GM23338 (cell line): ENCODE measurements at places on chromosomes 12 and 14.

DNA sequence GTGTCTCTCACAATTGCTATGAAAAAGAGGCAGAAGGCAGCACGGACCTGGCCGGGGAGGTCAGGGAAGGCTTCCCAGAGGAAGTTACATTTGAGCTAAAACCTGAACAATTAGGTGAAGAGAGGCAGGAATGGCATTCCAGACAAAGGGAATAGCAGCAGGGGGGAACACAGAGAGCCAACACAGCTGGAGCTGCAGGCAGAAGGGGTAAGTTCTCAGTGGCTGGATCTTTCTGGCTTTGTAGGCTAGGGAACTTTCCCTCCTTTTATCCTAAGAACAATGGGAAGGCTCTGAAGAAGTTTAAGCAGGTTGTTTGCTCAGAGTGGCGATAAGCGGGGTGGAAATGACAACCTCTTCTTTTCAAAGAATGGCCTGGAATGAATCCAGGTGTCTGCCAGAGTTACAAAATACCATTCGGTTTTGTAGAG, 100.0 kb downstream of the PRIMA1 start:
- peak; percentile 95 for DNase-seq

GRCh38 chr12:41585784-41586183, 397.7 kb downstream of the PDZRN4 start:
- DNase-seq = no peak

DNA sequence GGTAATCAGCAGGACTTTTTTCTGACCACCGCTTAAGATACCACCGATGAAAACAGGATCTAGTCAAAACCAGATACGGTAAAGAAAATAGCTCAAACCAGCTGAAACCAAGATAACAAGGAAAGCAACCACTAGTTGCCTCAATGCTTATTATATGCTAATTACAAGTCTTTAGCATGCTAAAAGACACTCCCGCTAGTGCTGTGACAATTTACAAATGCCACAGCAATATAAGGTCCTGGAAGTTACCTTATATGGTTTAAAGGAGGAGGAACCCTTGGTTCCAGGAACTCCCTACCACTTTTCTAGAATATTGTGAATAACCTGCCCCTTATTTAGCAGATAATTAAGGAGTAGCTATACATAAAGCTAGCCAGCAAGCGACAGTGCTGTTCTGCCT, 976.4 kb upstream of the SEL1L start:
- DNase-seq = peak; percentile 61

- DNase-seq = peak; percentile 63
Observed at GRCh38 chr12:3150931-3151835, 74.0 kb downstream of the TSPAN9 start.

DNA sequence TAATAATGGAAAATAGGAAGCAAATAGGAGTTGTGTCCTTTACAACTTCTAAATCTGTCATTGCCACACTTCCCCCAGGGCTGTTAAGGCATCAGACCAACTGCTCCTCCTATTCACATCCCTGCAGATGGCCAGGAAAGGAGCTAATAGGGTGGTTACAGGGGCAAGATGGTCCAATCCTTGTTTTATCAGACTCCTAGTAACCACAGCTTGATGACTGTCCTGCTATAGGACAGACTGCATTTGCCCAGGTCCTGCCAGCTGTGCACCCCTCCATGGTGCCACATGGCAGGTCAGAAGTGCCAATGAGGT, 10.9 kb upstream of the KRT2 start:
- DNase-seq = no peak

GRCh38 chr12:10048526-10048925, 18.0 kb downstream of the CLEC9A start:
- no peak for DNase-seq

DNA sequence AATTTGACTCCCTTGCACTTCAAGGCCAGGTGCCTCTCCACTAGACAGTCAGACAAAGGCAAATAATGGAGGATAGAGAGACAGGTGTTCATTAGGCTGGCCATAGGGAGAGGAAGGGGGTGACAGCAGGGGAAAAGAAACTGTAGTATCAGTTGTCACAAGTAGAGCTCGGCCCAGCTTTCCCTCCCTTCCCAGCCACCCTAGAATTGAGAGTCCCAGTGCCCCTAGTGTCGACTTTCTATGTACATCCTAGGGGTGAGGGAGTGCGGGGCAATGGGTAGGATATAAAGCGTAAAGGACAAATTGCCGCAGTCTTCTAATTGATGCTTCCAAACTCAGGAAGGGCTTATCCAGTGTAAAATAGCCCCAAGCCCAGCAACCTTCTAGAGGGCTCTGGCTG, 39.0 kb downstream of the BAZ2A start:
- peak; percentile 72 for DNase-seq

GRCh38 chr12:20440408-20440807, 72.1 kb downstream of the PDE3A start:
- no peak for DNase-seq

- peak; percentile 57 for DNase-seq
Observed at GRCh38 chr12:129190827-129191226, 337.5 kb downstream of the GLT1D1 start.

DNA sequence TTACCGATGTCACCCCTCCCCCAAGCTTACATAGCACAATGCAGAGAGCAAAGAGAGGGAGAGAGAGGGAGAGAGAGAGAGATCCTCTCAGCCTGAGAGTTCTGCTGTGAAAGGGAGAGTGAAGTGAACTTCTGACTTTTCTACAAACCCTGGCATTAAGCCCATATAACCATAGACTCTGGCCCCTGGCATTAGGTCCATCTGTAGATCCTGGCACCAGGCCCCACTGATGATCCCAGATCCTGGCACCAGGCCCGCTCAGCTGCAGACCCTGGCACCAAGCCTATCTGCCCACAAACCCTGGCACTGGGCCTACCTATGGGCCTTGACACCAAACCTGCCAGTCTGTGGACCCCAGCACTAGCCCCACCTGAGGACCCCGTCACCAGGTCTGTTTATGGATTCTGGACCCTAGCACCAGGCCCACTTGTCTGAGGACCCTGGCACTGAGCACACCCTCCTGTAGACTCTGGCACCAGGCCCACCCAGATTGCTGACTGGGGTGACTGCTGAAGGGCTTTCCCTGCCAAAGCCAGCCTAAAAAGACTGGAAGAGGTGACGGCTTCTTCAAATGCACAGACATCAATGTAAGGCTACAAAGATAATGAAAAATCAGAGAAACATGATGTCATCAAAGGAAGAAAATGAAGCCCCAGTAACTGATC, 14.5 kb upstream of the KRT83 start:
- DNase-seq = no peak

DNA sequence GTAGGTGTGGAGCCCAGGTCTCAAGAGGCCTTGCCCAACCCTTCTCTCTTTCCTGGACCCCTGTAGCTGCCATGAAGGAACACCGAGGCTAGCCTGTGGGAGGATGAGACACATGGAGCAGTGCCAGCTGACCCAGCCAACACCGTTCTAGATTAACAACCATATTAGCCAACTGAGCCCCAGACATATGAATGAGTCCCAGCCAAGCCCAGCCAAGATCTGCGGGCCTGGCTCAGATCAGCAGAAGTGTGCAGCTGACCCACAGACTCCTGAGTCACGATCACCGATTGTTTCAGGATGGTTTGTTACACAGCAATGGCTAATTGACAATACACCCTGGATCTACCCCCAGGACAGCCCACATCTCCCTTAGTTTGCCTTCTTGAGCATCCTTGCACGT, 82.1 kb downstream of the NTF3 start:
- no peak for DNase-seq

DNA sequence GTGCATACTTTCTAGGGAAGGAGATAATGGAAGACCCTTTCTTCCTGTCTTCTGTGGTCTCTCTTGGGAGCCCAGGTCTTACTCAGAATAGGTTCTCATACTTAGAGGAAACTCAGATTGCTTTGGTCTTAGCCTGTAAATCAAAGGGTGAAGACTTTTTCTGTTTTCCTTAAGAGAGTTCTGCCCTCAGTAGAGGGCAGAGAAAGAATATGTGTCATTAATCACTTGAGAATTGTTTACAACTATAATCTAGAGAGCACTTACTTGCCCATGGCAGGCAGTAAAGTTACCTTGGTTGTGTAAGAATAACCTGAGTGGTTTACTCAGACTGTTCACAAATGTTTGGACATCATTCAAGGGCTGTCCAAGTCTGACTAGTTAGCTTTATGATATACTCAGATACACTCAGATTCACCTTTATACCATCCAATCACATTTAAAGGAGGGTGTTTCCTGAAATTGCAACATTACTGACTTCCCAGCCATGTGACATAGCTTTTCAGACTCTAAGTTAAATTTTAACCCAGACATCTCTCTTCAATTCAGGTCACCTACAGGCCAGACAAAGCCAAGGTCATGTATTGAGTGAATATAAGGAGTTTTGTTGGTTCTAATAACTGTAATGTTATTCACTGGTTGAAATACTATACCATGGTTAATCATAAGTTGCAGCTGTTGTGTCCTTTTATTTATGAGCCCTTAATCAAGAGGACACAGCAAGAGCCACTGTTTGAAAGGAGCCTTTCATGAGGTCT, 372.2 kb downstream of the RAD51B start:
- DNase-seq = peak; percentile 14

- DNase-seq = no peak
Observed at GRCh38 chr12:23049180-23049579, 424.2 kb downstream of the ETNK1 start.

DNA sequence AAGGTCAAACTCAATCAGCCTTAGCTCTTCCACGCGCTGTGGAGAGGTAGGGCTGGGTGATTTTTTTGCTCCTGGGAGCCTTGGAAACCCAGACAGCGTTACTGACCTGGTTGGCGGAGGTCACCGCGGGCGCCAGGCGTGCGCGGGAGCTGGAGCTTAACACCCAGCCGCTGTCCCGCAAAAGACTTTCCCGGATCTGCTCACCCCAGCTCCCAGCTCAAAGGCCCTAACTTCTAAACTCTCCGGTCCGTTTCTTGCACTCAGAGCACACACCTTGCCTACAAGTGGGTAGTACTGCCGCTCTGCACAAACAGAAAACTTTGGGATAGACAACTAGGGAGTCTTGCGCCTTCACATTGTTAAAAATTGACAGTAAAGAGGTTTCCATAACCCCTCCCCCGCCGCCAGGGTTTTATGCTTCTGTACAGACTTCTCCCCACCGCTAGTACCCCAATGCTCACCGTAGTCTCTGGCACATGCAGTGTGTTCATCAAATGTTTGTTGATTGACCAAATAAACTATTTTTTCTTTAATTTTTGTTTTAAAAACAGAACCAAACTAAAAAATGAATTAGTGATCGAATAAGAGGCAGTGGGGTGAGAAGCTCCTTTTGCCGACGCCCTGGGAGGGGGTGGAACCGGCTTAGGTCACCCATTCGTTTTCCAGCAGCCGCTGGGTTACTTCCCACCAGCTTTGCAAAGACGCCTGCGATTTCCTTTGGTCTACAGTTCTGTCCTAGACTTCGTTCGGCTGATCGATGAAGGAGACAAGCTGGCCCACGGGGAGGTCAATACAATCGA, 12.7 kb upstream of the TBX3 start:
- DNase-seq = no peak

- no peak for DNase-seq
Observed at GRCh38 chr12:122858171-122858570, 22.9 kb downstream of the HIP1R start.

DNA sequence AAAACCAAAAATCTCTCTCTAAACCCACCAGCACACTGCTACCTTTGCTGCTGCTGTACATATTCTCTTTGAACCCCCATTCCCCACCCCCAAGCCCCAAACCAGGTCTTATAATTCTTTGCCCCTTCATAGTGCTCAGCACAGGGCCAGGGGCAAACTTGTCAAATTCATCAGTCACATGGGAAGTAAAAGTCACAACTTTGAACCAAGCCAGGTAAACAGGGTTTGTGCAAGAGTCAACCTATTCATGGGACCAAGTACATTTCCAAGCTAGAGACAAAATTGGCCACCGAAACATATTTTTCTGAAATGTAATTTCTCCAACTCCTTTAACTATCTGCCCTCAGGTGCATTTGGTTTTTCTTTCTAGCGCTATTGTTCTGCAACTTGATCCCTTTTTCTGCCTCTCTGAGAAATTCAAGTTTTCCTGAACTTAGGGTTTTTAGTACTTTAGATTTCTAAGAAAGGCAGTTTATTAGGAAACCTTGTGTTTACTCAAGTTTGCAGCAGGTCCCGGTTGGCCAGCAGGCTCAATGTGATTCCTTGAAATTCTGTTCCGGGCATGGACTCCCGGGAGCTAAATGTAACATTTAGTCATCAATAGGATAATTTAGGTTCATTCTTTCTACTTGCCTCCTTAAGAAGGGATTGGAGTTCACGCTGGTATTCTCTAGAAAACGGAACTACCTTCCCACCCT, 230.5 kb downstream of the EFCAB11 start:
- DNase-seq = no peak

DNA sequence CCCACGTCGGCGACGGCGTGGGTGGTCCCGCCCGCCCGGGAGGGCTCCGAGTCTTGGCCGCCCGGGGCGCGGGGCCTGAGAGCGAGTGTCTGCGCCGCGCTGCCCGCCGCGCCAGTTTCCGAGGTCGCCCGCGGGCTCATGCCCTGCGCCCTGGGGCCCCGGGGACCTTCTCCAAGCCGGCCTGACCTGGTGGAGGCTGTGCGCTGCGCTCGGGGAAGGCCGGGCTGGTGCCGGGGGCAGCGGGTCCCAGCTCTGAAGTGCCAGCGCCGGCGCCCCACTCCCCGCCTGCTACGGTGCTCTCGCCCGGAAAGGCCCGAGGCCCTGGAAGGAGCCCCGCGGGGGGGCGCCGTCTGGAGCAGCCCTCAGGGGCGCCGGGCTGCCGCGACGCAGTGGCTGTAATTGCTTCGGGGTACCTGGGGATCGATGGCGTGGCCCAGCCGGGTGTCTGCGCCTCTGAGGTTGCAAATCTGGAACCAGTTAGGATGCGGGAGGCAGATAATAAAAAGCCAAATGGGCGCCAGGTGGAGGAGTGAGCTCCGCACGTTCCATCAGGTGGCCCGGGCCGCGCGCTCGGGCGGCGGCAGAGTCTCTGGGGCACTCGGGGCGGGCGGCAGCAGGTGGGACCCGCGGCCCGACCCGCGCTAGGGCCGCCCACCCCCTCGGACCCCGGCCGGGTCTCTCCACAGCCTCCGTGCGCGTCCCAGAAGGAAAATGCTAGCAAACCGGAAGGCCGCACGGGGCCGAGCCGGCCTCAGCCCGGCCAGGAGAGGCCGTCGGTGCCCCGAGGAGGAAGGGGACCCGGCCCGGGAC, 102.3 kb upstream of the DIO3 start:
- peak; percentile 65 for DNase-seq

- DNase-seq = peak; percentile 67
Observed at GRCh38 chr14:102497998-102498677, 11.4 kb downstream of the ANKRD9 start.

DNA sequence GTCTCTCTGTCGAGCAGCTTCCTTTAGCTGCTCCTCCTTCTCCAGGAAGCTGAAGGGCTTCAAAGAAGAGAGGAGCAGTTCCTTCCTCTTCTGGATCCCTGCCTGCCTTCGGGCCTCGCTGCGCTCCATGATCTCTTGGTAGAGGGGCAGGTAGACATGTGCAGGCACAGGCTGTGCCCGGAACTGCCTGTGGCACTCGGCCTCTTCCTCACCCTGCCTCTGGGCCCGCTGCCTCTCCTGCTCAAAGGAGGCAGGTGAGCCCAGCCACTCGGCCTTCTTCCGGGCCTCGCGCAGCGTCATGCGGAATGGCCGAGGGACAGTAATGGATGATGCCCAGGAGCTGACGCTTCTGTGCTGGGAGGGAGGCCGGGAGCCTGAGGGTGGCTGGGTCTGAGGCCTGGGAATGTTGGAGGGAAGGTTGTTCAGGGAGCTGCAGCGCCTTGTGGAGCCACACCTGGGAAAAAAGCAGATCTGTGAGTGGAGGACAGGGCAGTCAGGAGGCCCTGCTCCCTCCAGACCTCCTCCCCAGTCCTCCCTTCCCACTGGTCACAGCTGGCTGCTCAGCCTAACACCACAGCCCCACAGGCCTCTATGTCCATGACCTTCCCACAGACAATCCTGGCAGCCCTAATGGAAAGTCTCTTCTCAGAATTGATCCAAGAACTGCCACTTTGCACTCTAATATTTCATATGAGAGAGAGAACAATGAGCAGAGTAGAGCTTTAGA, 5.3 kb downstream of the FAM161B start:
- no peak for DNase-seq
